ENCODE measurements at places on chromosomes 13 and 19. TPM values are rescaled to one million over a fixed set of nuclear protein-coding genes. Genes with fewer than 3 reads are reported as not detected.

The ZNF582 gene
- 2.9 TPM for total RNA-seq

The LRRC25 gene
- 30.1 TPM for total RNA-seq

The CASP14 gene
- not detected for total RNA-seq

The URAD gene
- not detected for total RNA-seq

The IGSF23 gene
- total RNA-seq, result not detected

The TSSK6 gene
- 1.7 TPM for total RNA-seq

The NLRP4 gene
- not detected for total RNA-seq

The TMEM59L gene
- total RNA-seq, result 0.52 TPM

The SERPINE3 gene
- not detected for total RNA-seq

The CACNG8 gene
- total RNA-seq, result 0.09 TPM

The TNNT1 gene
- 31.2 TPM for total RNA-seq

The SCEL gene
- total RNA-seq, result 74.0 TPM

The C19orf38 gene
- total RNA-seq, result 11.8 TPM

The PODNL1 gene
- 4.3 TPM for total RNA-seq

The OR7C1 gene
- total RNA-seq, result not detected

The GPR12 gene
- not detected for total RNA-seq

The LATS2 gene
- 39.5 TPM for total RNA-seq

The ZNF726 gene
- total RNA-seq, result 3.1 TPM

The ZIC2 gene
- not detected for total RNA-seq

The C19orf33 gene
- 223 TPM for total RNA-seq

The SIGLEC12 gene
- not detected for total RNA-seq

The SYCN gene
- not detected for total RNA-seq

The ZIK1 gene
- total RNA-seq, result 2.9 TPM

The CKM gene
- total RNA-seq, result not detected

The LILRA5 gene
- total RNA-seq, result 9.9 TPM

The CAMSAP3 gene
- 22.9 TPM for total RNA-seq

The ADAT3 gene
- 25.1 TPM for total RNA-seq

The PSPN gene
- total RNA-seq, result 2.6 TPM
